NCI-H2171 treated with DMSO at 0.1 percent for 48 hours (cell line): ENCODE measurements at places on chromosomes 3 and 15.

- peak; percentile 20 for DNase-seq
Observed at GRCh38 chr3:33718595-33718907, 497 bp upstream of the CLASP2 start.

DNA sequence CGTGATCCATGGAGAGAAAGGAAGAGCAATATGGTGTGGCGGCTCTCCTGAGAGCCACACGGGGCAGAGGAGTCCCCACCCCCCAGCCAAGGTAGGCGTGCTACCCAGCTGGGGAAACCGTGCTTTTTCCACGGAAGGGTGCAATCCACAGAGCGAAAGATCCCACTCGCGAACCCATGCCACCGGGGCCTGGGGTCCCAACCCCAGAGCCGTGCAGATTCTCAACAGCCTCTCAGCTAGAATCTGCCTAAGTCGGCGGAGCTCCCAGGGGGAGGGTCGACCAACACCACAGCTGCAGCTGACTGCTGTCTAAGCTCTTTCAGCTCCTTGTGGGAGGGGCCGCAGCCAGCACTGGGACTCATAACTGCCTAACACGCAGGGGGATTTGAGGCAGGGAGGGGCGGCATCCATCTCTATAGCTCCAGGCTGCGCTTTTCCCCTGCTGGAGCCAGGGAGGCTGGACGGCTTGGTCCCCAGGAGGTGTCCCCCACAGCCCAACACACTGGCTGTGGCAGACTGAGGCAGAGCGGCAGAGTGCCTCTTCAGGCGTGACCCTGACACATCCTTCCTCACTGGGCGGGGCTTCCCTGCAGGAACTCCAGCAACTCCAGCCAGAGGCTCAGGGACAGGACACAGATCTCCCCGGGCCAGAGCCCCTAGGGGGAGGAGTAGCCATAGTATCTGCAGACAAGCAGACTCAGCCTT lies 107.6 kb upstream of the ZBTB20 start:
- no peak for DNase-seq

DNA sequence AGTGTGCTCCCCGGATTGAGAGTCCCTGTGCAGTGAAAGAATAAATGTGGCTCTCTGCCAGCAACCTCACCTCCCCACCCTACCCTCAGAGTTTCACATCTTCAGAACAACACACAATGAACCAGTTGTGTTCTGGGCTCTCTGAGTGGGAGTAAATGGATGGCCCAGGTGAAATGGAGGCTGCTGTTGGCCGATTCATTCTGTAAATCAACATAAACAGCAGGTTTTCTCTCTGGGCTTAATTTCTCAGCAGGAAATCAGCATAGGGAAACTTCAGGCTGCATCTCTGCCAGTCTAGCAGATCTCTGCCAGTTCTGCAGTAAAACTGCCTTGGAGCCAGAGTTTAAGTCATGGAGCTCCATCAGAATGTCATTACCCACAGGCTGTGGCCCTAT lies 54.6 kb upstream of the FURIN start:
- DNase-seq: no peak

DNA sequence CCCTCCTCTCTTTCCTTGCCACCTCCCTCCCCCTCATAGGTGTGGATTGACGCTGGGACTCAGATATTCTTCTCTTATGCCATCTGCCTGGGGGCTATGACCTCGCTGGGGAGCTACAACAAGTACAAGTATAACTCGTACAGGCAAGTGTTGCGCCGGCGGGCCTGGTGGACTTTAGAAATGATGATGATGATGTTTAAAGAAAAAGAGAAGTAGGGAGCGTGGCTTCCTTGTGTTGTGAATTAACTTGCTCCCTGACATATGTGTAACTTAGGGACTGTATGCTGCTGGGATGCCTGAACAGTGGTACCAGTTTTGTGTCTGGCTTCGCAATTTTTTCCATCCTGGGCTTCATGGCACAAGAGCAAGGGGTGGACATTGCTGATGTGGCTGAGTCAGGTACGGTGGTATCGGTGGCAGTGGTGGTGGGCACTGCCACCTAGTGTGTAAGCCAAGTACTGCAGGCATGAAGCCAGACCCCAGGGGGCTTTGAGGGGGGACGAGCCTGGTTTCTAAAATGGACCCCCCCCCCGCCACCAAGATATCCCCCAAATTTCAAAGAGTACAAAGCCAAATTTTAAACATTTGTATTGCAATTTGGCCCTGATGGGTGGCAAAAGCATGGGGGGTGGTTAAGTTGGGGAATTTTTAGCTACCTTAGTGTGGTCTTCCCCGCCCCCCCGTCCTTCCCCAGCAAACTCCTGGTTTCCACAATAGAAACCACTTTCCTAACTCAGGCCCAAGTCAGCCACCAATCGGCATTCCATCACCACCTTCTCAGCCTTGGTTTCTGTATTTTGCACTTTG lies 65.6 kb downstream of the SLC6A6 start:
- no peak for DNase-seq
